ENCODE measurements at places on chromosomes 4 and X. TPM values are rescaled to one million over a fixed set of nuclear protein-coding genes. Genes with fewer than 3 reads are reported as not detected.

- no peak for DNase-seq
Observed at GRCh38 chrX:57380026-57380796, 93.7 kb downstream of the FAAH2 start.

GRCh38 chrX:27660878-27661277, 70.7 kb downstream of the DCAF8L2 start:
- no peak for DNase-seq

DNA sequence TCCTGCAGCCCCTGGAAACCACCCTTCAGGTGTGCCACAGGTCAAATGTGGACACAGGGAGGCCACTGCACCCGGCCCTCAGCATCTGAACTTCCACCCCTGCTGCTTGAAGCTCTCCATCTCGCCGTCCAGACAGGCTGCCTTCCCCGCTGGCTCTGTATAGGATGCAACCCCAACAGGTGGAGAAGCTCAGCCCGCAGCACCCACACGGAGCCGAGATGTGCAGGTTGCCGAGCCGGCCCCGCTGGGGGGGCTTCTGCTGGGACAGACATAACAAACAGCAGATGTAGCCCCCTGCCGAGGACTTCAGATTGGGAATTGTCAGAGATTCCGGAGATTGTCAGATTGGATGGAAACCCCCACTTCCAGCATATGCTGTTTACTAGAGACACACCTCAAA, 20.5 kb downstream of the TMEM187 start:
- no peak for DNase-seq

- no peak for DNase-seq
Observed at GRCh38 chr4:88618782-88619485, 26.7 kb downstream of the HERC3 start.

FAM9B gene
- total RNA-seq = not detected

- DNase-seq = no peak
Observed at GRCh38 chrX:13250826-13251580, 68.8 kb downstream of the ATXN3L start.

- no peak for DNase-seq
Observed at GRCh38 chrX:39966176-39966575, 131.6 kb downstream of the BCOR start.

- no peak for DNase-seq
Observed at GRCh38 chr4:80463509-80463908, 128.0 kb downstream of the CFAP299 start.

- no peak for DNase-seq
Observed at GRCh38 chrX:68980906-68981616, 152.2 kb downstream of the EFNB1 start.

DNA sequence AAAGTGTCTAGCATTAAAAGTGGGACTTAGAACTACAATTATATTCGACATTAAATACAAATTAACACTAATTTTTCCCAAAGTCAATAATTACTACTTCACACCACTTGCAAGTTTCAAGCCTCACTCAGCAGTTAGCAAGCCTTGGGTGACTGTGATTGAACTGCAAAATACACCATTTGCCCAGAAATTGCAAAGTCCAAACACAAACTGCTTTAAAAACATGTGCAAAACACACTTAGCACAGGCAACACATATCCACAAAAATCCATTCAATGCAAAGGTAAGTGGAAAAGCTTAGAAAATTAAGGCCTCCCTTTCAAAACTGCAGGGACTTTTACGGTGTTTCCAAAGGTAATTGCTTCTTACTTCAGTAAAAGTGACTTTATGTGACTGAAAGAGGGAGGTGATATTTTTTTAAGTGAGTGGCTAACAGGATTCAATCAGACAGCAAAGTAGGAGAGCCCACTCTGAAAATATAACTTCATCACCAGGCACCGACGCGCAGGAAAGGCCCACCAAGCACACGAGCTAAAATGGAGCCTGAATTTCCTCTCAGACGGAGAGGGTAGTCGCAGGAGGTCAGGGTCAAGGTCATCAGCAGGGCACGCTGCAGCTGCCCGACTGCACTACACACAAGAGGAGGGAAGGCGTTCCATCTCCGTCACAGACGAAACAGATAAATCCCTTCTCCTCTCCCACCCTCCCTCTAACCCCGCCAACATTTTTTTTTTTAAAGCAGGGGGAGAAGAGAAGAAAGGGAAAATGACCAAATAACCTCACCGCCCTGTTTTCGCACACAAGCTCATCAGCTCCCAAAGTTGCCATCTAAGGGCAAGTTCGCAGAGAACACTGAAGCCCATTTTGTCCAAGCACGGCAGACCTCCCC, 3.1 kb downstream of the ZNF827 start:
- DNase-seq = no peak

DNA sequence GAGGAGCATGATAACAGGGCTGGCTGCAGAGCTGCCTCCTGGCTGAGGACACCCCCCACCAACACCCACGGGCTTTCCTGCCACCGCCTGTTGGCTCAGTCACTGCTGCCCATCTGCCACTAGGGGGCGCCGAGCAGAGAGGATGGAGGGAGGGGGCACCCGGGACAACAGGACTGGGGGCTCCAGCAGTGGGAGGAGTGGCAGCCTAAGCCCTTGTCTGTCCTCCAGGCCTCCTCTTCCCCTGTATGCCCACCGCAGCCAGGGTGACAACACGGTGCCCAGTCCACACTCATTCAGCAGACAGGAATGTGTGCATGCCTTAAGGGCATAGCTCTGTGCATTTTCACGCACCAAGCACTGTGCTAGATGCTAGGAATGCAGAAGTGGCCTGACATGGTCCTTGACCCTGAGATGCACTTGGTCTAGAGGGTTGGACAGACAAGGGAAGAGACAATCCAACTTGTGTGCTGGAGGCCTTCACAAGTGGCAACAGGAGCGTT, 149.9 kb downstream of the AMMECR1 start:
- no peak for DNase-seq

EDNRA gene
- total RNA-seq = 181 TPM

- DNase-seq = no peak
Observed at GRCh38 chr4:20127626-20128025, 124.1 kb upstream of the SLIT2 start.

DNA sequence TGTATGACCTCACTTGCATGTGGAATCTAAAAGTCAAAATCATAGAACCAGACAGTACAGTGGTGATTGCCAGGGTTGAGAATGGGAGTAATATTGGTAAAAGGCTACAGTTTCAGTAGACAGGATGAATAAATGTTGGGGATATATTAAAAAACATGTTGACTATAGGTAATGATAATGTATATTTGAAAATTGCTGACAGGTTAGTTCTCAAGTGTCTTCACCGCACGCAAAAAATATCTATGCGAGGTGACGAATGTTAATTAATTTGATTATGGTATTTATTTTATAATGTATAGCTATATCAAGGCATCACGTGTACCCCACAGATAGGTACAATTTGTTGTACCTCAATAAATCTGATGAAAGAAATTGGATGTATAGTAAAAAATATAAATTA, 909.6 kb upstream of the NDST4 start:
- no peak for DNase-seq

DNA sequence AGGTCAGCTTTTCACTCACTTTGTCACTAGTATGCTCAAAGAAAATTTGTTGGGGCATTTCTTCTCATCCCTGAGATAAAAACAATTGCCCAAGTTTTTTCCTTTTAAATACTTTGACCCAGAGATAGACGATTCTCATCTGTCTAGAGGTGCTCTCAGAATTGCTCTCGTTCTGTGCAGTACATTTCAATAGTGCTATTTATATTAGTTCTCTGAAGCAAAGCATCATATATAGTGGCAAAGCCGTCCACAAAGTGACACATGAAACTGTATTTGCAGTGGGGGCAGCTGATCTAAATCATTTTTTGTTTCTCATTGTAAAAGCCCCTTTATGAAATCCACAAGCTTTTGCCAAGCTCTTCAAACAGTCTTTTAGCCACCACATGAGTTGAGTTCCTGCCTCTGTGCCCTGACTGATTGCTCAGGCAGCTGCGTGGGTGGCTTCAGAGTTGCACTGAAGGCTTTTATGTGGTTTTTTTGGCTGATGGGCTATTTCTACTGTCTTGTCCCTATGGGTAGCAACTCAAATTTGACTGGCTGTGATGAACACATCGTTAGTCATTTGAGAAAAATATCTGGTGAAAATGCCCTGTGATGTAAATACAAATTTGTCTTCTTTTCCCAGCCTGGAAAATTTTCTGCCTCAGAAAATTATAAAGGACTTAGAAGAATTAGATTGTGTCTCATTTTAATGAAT, 119.1 kb upstream of the OTUD4 start:
- DNase-seq = no peak

- no peak for DNase-seq
Observed at GRCh38 chr4:142281999-142282398, 564.1 kb downstream of the INPP4B start.
